SK-N-MC (cell line): ENCODE measurements at places on chromosomes 1 and 21.

DNA sequence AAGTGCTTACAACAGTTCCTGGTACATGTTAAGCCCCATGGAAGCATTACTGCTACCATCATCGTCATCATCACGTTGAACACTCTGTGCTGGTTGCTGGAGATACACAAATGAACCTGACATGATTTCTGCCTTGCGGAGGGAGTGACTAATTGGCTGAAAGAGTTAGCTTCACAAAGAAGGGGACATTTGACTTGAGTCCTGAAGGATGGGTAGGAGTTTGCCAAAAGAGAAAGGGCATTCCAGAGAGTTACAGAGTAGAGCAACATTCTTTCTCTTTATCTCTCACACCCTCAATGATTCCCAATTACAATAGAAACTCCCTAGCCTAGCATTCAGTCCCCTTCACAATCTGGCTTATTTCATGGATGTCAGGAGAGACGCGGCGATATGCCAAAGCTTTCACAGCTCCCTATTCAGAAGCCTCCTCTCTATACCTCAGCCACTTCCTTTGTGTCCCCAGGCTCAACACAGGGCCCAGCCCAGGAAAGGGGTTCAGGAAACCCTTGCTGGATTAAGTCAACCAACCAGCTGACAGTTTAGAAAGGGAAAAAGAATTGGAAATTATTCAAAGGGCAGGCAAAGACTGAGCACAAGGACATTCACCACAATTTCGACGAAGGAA, 38.0 kb downstream of the SLC1A7 start:
- no peak for DNase-seq

DNA sequence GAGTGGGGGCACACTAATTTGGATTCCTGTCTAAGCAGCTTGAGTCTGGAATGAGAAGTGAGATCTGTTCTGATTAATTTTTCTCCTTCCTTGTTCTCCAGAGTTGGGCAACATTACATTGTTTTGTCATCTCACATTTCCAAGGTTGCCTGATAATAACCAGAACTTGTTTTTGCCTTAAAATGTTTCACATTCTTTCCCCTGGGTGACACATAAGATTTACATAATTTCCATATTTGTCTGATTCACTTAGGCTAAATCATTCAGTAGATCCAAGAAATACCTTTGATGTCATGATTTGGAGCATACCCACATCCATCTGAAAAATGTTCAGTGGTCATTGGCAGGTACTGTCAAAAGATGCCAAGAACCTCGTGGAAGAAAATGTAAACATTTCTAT, 60.3 kb downstream of the XCL2 start:
- DNase-seq: no peak

DNA sequence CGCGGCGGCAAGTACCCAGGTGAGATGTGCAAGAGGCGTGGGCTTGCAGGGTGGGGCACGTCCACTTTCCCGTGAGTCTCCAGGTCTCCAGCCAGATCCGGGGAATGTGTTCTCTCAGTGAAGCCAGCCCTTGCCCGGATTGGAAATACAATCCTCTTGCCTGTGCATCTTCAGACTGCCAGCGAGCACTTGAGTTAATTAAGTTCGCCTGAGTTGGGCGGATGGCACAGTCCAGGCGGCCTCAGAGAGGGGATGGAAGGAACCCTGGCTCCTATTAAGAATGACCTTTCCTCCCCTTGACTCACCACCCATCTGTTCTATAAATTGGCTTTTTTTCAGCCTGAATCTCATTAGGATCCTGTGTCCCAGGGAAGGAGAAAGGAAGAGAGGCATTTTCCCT, 33.3 kb upstream of the CNTN2 start:
- no peak for DNase-seq

GRCh38 chr1:236064674-236065508, at the start of gene NID1:
Gene NID1, minus strand, starts transcription at chr1:236065090. Its CDS starts 11 bp downstream, at chr1:236065079.
- no peak for DNase-seq

DNA sequence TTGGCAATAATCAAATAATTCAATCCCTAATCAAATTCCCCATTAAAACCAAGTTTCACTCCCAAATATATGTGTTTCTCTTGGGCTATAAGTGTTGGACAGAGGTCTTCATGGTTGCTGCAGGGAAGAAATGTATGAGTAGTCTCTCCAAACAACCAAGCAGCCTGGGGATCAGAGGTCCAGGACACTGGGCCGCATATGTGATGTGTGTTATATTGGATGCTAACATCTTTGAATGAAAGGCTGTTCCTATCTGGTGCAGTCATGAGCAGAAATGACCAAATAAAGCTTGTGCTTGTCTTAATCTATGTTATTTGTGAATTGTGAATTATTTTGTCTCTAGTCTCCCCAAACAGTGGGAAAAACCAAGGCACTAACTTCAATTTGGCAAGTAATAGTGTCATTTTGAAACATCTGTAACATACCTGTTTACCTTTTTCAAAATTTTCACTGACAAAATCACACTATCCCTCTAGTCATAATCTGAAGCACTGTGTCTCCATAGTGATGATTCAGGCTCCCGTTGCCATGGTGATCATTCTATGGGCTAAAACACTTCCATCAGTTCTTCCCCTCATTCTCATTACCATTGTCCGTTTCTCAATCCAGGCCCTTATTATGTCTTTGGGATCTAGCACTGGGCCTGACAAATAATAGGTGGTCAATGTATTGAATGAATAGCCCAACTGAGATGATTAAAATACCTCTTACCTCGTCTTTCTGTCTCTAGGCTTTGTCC, 12.5 kb upstream of the TADA1 start:
- no peak for DNase-seq

GRCh38 chr1:212967801-212968200, 17.5 kb downstream of the VASH2 start:
- DNase-seq: no peak

- DNase-seq: no peak
Observed at GRCh38 chr1:75615613-75616435, 4.9 kb upstream of the SLC44A5 start.

DNA sequence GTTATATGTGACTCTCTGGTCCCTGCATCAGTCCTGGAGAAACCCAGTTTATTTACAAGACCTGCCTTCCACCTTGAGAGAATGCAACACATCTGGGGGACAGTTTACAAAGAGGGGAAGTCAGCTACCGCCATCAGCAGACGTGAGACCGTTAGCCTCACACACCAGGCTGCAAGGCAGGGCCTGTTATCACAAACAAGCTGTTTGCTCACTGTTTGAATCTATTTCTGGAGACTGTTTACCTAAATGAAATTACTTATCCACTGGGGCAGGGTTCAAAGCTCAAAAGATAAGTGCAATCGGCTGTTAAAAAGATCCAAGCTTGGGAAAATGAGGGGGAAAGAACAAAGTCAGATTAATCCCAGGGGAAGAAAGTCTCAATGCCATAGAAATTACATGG, 134.4 kb downstream of the ZNF281 start:
- DNase-seq: no peak

- no peak for DNase-seq
Observed at GRCh38 chr1:156410238-156410637, 41.2 kb downstream of the RHBG start.

- no peak for DNase-seq
Observed at GRCh38 chr1:95226781-95227660, 7.0 kb upstream of the RWDD3 start.

DNA sequence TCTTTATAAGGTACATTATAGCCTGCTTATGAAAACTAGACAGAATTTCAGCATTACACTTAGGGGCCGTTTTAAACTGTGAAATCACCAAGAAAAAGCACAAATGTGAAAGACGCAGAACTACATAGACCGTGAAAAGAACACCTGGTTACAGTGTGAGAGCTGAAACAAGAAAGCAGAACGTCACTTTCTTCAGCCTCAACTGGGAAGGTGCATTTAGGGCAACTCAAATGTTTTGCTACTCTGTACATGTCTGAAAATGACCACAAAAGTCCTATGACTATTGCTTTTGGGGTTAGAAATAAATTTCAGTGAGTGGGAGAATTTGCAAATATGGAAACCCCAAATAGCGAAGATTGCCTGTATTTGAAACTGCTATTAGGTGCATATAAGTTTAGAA, 268.7 kb downstream of the OLFM3 start:
- no peak for DNase-seq

DNA sequence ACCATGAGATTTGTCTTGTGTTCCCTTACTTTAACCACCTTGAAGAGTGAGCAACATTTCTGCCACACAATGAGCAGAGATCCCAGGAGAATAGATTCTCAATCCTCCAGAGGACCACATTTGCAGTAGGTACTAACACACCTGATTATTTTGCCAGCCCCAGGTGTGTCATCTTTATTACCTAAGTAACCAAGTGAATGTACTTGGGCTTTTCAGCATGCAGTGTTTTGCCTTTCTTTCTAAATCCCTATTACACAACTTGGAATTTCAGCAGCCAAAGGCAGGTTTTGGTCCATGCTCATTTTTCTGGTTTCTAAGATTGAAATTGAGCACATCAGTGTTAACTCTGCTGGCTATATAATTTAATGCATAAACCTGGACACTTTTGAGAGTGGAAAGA, 43.2 kb upstream of the ST6GALNAC5 start:
- DNase-seq: no peak

GRCh38 chr1:206963119-206963712, 7.0 kb downstream of the FCAMR start:
- DNase-seq: no peak

DNA sequence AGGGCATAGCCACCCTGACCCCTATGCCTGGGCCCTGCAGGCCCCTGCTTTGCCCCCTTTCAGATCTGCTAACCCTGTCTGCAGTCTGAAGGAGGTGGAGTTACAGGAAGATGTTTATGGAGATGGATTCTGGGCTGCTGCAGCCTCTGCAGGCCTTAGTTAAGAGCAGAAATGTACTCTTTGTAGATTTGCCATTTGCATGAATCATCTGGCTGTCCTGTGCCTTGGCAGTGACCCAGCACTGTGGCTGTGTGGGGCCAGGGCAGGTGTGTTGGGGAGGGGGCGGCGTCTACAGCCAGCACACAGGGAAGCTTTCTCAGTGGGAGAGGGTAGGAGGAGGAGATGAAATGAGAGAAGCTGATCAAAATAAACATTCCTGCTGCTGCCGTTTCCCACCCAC, 867.3 kb downstream of the PLA2G4A start:
- DNase-seq: no peak

- no peak for DNase-seq
Observed at GRCh38 chr1:169491845-169492281, 6.1 kb upstream of the SLC19A2 start.

DNA sequence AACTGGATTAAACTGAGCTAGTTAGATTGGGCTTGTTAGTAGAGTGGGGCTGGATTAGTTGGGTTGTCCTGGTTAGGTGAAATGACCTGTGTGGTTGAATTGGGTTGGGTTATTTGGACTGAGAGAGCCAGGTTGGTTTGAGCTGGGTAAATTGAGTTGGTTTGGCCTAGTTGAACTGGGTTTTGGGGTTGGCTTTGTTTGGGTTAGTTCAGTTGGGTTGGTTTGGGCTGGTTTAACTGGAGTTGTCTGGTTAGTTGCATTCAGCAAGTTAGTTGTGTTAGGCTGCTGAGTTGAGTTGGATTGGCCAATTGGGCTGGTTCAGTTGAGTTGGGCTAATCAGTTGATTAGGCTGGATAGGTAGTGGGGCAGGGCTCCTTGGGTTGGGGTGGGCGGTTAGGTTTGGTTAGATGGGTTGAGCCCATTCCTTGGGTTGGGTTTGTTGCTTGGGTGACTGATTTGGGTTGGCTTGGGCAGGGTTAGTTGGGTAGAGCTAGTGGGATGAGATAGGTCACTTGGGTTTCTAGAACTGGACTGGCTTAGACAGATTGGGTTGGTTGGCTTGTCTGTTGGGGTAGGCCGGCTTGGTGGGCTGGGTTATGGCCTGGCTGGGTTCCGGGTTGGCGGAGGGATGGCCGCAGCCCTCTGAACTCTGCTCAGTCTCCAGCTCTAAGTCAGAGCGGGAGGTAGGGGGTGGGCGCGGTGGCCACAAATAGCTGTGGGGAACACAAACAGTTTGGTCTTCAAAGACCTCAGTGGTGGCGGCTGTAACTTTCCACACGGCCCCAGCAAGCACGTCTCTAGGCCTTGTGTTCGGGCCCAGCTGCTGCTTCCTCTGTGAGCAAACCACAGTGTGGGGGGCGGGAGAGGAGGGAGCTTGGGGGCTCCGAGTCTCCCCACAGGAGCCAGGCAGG, 67.2 kb upstream of the RUNX3 start:
- no peak for DNase-seq

DNA sequence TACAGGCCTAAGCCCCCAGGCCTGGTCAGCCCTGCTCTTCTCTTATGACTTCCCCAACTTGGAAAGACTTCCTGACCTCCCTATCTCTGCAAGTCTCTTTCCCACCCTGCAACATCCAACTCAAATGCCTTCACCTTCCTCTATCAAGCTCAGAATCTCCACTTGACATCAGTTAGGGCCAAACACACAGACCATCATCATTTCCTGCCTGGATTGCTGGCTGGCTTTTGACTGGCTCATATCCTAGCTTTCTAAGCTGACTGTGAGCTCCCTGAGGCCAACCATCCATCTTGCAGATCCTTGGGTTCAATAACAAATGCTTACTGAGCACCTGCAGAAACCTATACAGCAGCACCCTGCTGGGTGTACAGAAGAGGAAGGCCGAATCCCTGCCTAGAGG, 137.3 kb upstream of the EDN2 start:
- no peak for DNase-seq

DNA sequence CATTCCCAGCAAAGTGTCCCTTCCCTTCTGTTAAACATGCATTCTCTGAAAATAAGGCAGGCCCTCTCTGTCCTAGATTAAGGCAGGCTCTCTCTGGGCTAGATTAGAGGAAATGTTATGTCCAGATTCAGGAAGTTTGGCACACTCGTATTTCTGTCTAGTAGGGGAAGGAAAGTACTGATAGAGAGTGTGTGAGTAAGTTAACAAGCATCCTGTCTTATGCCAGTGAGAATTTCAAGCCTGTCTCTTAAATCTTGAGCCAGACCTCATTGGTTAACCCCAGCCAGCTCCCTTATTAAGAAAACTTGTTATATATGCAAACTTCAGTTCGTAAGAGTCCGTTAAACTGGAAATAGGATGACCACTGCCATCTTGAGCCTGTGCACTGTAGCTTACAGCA, 31.6 kb downstream of the IGSF5 start:
- DNase-seq: no peak

GRCh38 chr21:38914528-38915293, 109.0 kb downstream of the ETS2 start:
- DNase-seq: no peak

GRCh38 chr1:26970810-26971209, 10.5 kb upstream of the KDF1 start:
- DNase-seq: no peak

- DNase-seq: no peak
Observed at GRCh38 chr1:14794906-14795305, 196.4 kb downstream of the KAZN start.

GRCh38 chr1:80282536-80282935, 1276.0 kb upstream of the ADGRL4 start:
- DNase-seq: no peak

DNA sequence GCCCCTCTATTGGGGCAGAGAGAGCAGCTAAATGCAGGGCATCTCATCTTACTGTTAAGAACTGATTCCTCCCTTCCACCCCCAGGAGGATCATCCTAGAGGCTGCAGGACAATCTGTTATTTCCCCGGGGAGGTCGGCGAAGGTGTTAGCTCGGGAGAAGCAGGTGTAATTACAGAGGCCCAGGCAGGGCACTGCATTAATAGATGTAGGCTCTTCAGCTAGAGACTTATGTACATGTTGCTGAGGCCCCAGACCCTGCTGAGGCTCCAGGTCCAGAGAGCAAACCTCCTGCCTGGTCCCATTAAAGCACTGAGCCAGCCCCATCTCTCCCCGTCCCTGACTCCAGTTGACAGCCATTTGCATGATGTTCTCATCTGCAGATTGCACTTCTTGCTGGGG, 320.3 kb upstream of the VAMP3 start:
- no peak for DNase-seq
